ENCODE measurements at places on chromosomes 3 and 15. TPM values are rescaled to one million over a fixed set of nuclear protein-coding genes. Genes with fewer than 3 reads are reported as not detected.

Gene GP5
- total RNA-seq: not detected

Gene P4HTM
- 14.7 TPM for total RNA-seq

Gene CATSPER2
- total RNA-seq: 1.6 TPM

Gene CFAP44
- 2.6 TPM for total RNA-seq

Gene ARGFX
- total RNA-seq: not detected

Gene SERPINI2
- not detected for total RNA-seq

Gene IL17RE
- 0.18 TPM for total RNA-seq

Gene LRTM1
- total RNA-seq: not detected

Gene QRICH1
- total RNA-seq: 48.5 TPM

Gene CPLX3
- not detected for total RNA-seq

Gene UBA3
- 87.5 TPM for total RNA-seq

Gene COL7A1
- total RNA-seq: 1.4 TPM

Gene SUCLG2
- total RNA-seq: 46.4 TPM

Gene ACKR4
- total RNA-seq: 0.18 TPM

Gene GPR149
- not detected for total RNA-seq

Gene DUOXA2
- not detected for total RNA-seq

Gene MORC1
- not detected for total RNA-seq

Gene NANOGP8
- total RNA-seq: not detected

Gene NOP10
- total RNA-seq: 219 TPM

Gene FBXO40
- total RNA-seq: not detected

Gene EBLN2
- total RNA-seq: 7.2 TPM

Gene WDR49
- total RNA-seq: 0.27 TPM

Gene CCR9
- not detected for total RNA-seq
